Calu3 (cell line): ENCODE measurements at places on chromosomes 7 and 10.
A peak's percentile ranks its signal among the peaks of the same experiment; 100 is the strongest.

- H3K27me3 ChIP-seq = peaks cover 45% of the 10 kb centered on the region
- no peaks in the 10 kb centered on the region for H3K36me3 ChIP-seq
- no peak for DNase-seq
- H3K4me1 ChIP-seq = peaks cover under 1% of the 10 kb centered on the region
- H3K27ac ChIP-seq = no peak overlapping the region
Observed at GRCh38 chr10:79438021-79438698, 7.3 kb downstream of the ZCCHC24 start.

DNA sequence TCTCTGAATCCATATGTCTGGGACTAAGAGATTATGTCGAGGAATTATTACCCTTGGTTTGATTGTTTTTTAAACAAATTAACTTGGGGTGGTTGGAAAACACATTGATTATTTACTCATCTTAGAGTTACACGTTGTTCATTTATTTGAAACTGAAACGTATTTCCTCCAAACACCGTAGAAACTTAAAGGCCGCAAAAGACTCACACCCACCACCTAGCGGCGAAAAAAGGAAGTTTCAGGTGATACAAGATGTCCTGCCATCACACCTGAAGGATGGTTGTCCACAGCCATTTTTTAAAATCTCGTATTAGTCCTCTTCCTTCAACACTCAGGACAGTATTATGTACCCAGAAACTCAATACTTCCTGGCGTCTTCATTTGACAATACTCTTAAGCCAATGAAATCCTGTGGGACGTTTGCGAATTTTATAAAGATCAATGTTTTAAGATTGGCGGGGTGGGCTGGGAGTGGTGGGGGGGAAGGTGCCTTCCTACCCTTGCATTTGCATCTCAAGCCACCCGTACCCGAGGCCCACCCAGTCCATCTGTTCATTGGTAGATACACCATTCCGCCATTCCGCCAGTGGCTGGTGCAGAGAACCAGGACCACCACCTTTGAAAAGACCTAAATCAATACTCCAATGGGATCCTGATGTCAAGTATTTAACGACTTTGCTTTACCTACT, 1.4 kb upstream of the LCOR start:
- H3K36me3 ChIP-seq = peaks cover 40% of the 10 kb centered on the region
- peaks cover 12% of the 10 kb centered on the region for H3K4me1 ChIP-seq
- H3K4me3 ChIP-seq = peak overlapping the region; percentile 92
- peak; percentile 81 for DNase-seq
- H3K27me3 ChIP-seq = no peaks in the 10 kb centered on the region

- no peaks in the 10 kb centered on the region for H3K36me3 ChIP-seq
- H3K4me1 ChIP-seq = no peaks in the 10 kb centered on the region
- H3K27me3 ChIP-seq = no peaks in the 10 kb centered on the region
- no peak overlapping the region for H3K4me3 ChIP-seq
- no peak overlapping the region for H3K27ac ChIP-seq
Observed at GRCh38 chr10:28201410-28202400, 101.2 kb downstream of the MPP7 start.

DNA sequence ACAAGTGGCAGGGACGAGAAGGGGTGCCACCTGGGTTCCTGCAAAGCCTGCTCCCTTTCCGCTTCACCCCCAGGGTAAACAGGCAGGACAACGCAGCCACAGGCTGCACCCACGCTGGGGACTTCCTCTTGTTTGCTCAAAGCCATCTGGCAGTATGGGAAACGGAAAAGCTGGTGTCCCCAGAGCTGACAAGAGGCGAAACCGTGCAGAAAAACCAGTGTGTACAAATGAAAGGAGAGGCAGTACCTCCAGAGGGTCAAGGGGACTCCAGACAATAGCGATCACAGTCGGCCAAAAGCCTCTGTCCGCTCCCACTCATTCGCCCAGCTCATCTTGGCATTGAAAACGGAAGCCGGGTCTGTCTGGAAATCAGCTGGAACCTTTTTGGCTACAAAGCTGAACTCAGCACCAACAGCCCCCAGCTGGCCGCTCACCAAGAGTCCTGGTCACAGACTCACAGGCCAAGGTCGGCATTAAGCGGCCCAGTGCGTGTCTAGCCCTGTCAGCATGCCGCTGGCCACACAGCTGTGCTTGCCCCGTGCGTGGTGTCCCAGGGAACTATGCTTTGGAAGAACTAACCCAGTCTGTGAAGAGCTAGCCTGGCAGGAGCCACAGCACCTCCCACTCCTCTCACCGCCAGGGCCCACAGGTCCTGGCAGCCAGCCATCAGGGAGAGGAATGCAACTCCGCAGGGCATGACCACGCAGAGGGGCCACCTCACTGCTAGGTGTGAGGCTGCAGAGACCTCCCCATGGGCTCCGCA, 10.4 kb downstream of the TNS3 start:
- no peaks in the 10 kb centered on the region for H3K27me3 ChIP-seq
- H3K27ac ChIP-seq = peak overlapping the region; percentile 35
- peak; percentile 84 for DNase-seq
- peaks cover 62% of the 10 kb centered on the region for H3K4me1 ChIP-seq

- DNase-seq = no peak
- H3K27ac ChIP-seq = peak overlapping the region; percentile 50
- H3K36me3 ChIP-seq = peaks cover 41% of the 10 kb centered on the region
- no peak overlapping the region for H3K4me3 ChIP-seq
Observed at GRCh38 chr10:86446987-86447386, 74.6 kb downstream of the WAPL start.

DNA sequence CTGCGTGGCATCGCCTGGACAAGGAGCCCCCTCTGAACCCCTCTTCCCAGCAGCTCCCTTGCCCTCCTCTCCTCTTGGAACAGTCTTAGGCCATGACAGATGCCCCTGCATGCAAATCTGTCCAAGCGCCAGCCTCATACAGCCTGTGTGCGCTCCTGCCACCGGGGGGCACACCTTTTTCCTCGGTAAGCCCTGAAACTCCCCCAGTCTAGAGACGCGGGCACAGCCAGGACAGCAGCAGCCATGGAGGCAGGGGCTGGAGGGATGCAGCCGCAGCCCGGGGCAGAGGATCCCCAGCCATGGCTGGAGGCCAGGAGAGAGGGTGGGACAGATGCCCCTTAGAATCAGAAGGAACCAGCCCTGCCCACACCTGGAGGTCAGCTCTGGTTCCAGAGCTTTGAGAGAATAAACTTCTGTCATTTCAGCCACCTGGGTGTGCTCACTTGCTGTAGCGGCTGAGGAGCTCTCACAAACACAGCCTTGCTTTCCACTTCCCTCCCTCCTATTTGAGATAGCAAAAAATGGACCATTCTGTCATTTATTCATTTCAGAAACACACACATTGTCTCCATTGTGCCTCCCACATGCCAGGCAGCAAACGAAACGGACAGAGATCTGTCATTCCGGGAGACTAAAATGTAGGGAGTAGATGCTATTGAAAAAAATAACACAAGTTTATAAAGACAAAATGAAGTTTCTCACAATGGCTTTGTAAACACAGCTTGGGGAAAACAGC, 241.5 kb downstream of the WDR37 start:
- H3K36me3 ChIP-seq = no peaks in the 10 kb centered on the region
- DNase-seq = no peak
- H3K27me3 ChIP-seq = peaks cover 93% of the 10 kb centered on the region
- no peak overlapping the region for H3K27ac ChIP-seq
- H3K4me1 ChIP-seq = no peaks in the 10 kb centered on the region
- H3K4me3 ChIP-seq = no peak overlapping the region

- H3K27ac ChIP-seq = no peak overlapping the region
- peaks cover 18% of the 10 kb centered on the region for H3K4me1 ChIP-seq
- no peak for DNase-seq
- H3K27me3 ChIP-seq = no peaks in the 10 kb centered on the region
- H3K36me3 ChIP-seq = no peaks in the 10 kb centered on the region
- no peak overlapping the region for H3K4me3 ChIP-seq
Observed at GRCh38 chr7:128443831-128444600, 11.7 kb upstream of the HILPDA start.

DNA sequence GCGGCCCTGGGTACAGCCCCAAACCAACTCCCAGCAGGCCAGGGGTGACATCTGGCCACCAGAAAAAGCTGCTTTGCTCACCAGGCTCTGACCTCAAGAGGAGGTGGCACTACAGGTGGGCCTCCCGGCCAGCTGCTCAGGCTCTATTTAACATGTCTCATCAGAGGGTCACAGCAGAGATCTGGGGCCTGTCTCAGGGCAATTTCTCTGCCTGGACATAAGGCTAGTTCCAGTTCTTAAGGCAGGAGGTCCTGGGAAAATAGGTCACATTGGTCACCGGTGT, 88.6 kb downstream of the GFRA1 start:
- H3K4me1 ChIP-seq = no peaks in the 10 kb centered on the region
- H3K36me3 ChIP-seq = no peaks in the 10 kb centered on the region
- H3K27ac ChIP-seq = no peak overlapping the region
- no peak for DNase-seq
- no peaks in the 10 kb centered on the region for H3K27me3 ChIP-seq
- H3K4me3 ChIP-seq = no peak overlapping the region

GRCh38 chr10:86177537-86178155, 188.9 kb downstream of the GRID1 start:
- H3K4me3 ChIP-seq = no peak overlapping the region
- DNase-seq = no peak

- no peaks in the 10 kb centered on the region for H3K36me3 ChIP-seq
- DNase-seq = no peak
- no peak overlapping the region for H3K4me3 ChIP-seq
- no peaks in the 10 kb centered on the region for H3K4me1 ChIP-seq
Observed at GRCh38 chr10:124062390-124062789, 31.0 kb downstream of the CHST15 start.

DNA sequence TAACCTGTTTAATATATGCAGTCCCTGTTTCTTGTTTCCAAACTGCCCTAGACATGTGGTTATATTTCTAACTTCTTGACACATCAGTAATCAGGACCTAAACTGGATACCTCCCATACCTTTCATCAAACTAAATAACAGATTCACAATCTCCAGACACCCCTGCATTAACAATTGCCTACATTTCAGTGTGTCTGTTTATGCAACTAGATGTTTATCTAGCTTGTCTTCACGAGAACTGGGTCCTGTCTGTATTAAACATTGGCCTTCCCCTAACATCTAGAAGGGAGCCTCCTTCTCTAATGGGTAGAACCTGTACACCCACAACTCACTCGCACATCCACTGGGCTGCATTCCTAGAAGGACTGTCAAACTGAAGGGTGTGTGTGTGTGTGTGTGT, 683.7 kb upstream of the FZD8 start:
- H3K4me3 ChIP-seq = no peak overlapping the region
- DNase-seq = no peak
- no peaks in the 10 kb centered on the region for H3K36me3 ChIP-seq
- no peaks in the 10 kb centered on the region for H3K27me3 ChIP-seq
- H3K27ac ChIP-seq = no peak overlapping the region

DNA sequence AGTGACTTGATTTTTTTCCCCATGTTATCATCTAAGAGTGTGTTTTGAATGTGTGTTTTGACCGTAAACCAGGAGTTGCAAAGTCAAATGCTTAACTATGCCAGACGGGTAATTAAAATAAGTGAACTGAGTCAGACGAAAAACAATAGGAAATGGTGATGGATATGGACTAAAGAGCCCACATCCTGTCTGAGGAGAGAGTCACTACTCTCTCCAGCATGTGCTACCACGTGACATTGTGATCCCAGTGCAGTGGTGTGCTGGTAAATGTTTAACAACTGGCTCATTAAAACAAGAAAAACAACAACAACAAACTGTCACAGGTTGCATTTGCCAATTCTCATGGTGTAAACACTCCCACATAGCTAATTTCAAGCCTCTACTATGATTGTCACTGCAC, 164.3 kb downstream of the SUGCT start:
- H3K27ac ChIP-seq = no peak overlapping the region
- DNase-seq = no peak
- H3K27me3 ChIP-seq = no peaks in the 10 kb centered on the region
- H3K4me3 ChIP-seq = no peak overlapping the region
- no peaks in the 10 kb centered on the region for H3K36me3 ChIP-seq

- H3K27ac ChIP-seq = peak overlapping the region; percentile 52
- no peaks in the 10 kb centered on the region for H3K27me3 ChIP-seq
- H3K36me3 ChIP-seq = peaks cover 46% of the 10 kb centered on the region
- H3K4me3 ChIP-seq = peak overlapping the region; percentile 82
Observed at GRCh38 chr7:74173074-74173473, 1.1 kb upstream of the EIF4H start.

DNA sequence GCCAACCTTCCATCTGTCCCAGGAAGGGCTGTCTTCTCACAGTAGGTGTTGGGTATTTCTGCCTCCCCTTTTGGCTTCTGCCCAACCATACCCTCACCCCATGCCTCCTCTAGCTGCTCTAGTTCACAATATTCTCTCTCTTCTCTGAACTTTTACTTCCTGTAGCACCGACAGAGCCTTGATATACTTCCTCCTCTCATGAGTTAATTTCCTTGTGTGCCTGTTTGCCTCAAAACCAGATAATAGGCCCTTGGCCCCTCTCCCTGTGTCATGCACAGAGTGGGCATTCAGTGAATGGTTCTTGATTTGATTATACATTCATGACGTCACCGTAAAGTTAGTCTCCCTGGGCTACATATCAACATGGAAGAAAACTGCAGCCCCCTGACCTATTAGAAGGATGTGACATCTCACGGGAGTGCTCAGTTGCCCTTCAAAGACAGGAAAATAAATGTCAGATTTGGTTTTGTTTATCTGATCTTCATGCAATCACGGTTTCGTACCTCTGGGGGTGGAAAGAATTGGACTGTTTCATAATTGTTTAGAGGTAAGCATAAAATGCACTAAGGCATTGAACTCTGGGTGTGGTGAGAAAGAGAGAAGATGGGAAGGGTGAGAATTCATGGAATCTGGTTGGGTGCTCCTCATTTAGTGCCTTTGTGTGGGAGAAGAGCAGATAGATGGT, 127.7 kb downstream of the ITIH5 start:
- no peak overlapping the region for H3K4me3 ChIP-seq
- no peaks in the 10 kb centered on the region for H3K36me3 ChIP-seq
- peaks cover 8% of the 10 kb centered on the region for H3K4me1 ChIP-seq
- no peak overlapping the region for H3K27ac ChIP-seq
- no peaks in the 10 kb centered on the region for H3K27me3 ChIP-seq

DNA sequence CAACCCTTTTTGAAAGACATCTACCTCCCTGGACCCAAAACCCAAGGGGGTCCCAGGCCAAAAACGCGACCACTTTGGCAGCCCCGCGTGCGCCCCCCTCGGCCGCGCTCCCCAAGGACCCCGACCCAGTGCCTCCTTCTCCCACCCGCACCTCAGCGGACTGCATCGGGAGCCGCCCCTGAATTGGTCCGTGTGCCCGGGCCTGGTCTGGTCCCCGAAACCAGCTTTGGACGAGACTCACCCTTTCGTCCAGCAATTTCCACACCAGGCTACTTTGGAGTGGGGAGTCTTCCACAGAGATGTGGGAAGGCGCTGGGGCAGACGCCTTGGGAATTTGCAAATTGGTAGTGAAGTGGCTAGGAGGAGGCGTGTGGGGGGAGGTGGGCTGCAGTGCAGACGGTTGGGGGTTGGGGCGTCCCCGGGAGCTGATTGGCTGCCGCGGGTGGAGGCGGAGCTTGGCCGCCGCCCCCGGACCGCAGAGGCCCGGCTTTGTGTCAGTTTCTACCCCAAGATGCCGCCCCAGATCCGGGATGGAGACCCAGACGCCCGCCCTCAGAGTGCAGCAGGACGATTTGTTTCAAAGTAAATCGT, 16.9 kb downstream of the TCAF1 start:
- H3K36me3 ChIP-seq = peaks cover 16% of the 10 kb centered on the region
- H3K4me1 ChIP-seq = peaks cover 10% of the 10 kb centered on the region
- peak; percentile 45 for DNase-seq
- no peaks in the 10 kb centered on the region for H3K27me3 ChIP-seq

GRCh38 chr10:116044801-116045248, 228.2 kb downstream of the GFRA1 start:
- H3K4me3 ChIP-seq = no peak overlapping the region
- DNase-seq = no peak
- H3K27ac ChIP-seq = no peak overlapping the region
- H3K36me3 ChIP-seq = no peaks in the 10 kb centered on the region
- H3K4me1 ChIP-seq = no peaks in the 10 kb centered on the region

GRCh38 chr7:12549106-12549505, 21.4 kb upstream of the SCIN start:
- no peak for DNase-seq
- no peak overlapping the region for H3K4me3 ChIP-seq
- no peaks in the 10 kb centered on the region for H3K36me3 ChIP-seq
- H3K27me3 ChIP-seq = no peaks in the 10 kb centered on the region
- H3K27ac ChIP-seq = no peak overlapping the region
- H3K4me1 ChIP-seq = no peaks in the 10 kb centered on the region
